ENCODE measurements at places on chromosomes 11 and 22. TPM values are rescaled to one million over a fixed set of nuclear protein-coding genes. Genes with fewer than 3 reads are reported as not detected.

GRCh38 chr11:123473941-123474677 lies 44.0 kb downstream of the GRAMD1B start:
- DNase-seq: peak; percentile 66

GRCh38 chr11:76613901-76614300 lies 56.6 kb downstream of the LRRC32 start:
- no peak for DNase-seq

- peak; percentile 86 for DNase-seq
Measured at GRCh38 chr22:38570779-38571364, 889 bp upstream of the DMC1 start.

DNA sequence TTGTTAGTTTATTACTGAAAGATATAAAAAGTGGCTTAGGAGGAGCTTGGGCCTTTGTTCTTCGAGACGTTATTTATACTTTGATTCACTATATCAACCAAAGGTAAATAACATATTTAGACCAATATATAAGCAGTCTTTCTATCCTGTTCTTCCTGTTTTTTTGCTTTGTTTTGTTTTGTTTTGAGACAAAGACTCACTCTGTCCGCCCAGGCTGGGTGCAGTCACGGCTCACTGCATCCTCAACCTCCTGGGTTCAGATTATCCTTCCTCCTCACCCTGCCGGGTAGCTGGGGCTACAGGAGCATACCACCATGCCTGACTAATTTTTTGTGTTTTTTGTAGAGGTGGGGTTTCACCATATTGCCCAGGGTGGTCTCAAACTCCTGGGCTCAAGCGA lies 66.8 kb downstream of the ATM start:
- no peak for DNase-seq

GRCh38 chr11:111269146-111269868 lies 23.8 kb downstream of the POU2AF2 start:
- DNase-seq: peak; percentile 41

GRCh38 chr22:50175921-50176849 lies 5.7 kb downstream of the PANX2 start:
- no peak for DNase-seq

DNA sequence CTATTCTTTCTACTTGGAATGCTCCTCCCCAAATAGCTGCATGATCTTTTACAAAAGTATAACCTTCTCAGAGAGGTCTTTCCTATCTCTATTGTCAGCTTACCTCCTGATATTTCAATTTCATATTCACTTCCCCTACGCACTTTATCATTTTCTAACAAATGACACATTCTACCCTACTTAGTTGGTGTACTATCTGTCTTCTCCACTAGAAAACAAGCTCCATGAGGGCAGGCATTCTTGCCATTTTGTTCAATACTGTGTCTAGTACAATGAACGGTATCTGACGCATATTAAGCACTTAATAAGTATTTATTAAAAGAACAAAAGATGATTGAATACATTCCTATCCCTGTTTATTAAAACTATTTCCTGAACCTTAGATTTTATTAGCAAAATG lies 96.5 kb upstream of the APOA1 start:
- DNase-seq: no peak

GRCh38 chr11:106133529-106133928 lies 56.1 kb downstream of the AASDHPPT start:
- peak; percentile 9 for DNase-seq

DNA sequence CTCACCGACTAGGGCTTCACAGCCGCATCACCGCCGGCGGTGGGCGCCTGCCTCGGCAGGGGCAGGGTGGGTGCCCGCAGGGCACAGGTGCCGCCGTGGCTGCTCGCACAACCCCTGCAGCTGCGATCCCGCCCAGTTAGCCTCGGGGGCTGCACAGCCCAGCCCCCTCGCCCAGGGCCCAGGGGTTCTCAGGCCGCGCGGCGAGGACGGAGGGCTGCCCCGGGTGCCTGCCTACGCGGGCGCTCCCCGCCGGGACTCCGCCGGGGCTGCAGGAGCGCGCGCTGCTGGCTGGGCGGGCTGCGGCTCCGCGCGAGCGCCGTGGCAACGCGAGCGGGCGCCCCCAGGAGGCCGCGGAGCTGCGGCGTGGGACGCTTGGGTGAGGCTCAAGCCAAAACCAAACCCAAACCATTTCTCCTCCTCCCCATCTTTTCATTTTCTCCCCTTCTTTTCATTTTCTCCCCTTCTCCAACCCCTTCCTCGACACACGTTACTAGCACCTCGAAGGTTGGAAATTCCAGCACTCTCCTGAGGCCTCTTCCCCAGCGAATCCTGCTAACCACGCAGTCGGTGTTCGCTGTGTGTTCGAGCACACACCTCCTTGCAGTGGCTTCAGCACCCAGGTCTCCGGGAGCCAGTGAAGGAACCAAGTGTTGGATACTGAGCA lies at the start of gene MICAL3:
Gene MICAL3 (minus strand): TSS at position 286 of the 664 bp plus-strand sequence. CDS start 117,749 bp downstream, outside the sequence.
- DNase-seq: peak; percentile 73

GRCh38 chr22:48396091-48396784 lies 1431.4 kb downstream of the BRD1 start:
- DNase-seq: no peak

- peak; percentile 99 for DNase-seq
Measured at GRCh38 chr11:68012843-68013610, 2.9 kb downstream of the ALDH3B1 start.

DNA sequence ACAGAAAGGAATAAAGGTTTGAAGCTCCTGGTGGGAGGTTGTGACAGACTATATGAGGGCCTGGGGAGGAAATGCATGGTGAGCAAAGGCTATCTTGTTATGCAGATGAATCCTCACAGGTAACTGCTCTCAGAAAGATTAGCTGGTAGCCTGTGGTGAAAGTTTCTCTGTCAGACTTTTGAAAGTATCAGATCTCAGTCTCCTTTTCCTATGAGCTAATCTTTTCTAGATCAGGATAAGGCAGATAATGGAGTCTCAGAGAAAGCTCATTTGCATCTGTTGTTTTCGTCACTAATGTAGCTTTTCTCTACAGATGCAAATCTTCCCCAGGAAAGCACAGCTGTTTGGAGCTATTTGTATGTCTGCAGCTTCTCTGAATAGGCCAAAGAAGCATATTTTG lies 21.0 kb upstream of the OR6X1 start:
- no peak for DNase-seq

- DNase-seq: peak; percentile 57
Measured at GRCh38 chr11:12103411-12104225, 6.8 kb upstream of the MICAL2 start.

DNA sequence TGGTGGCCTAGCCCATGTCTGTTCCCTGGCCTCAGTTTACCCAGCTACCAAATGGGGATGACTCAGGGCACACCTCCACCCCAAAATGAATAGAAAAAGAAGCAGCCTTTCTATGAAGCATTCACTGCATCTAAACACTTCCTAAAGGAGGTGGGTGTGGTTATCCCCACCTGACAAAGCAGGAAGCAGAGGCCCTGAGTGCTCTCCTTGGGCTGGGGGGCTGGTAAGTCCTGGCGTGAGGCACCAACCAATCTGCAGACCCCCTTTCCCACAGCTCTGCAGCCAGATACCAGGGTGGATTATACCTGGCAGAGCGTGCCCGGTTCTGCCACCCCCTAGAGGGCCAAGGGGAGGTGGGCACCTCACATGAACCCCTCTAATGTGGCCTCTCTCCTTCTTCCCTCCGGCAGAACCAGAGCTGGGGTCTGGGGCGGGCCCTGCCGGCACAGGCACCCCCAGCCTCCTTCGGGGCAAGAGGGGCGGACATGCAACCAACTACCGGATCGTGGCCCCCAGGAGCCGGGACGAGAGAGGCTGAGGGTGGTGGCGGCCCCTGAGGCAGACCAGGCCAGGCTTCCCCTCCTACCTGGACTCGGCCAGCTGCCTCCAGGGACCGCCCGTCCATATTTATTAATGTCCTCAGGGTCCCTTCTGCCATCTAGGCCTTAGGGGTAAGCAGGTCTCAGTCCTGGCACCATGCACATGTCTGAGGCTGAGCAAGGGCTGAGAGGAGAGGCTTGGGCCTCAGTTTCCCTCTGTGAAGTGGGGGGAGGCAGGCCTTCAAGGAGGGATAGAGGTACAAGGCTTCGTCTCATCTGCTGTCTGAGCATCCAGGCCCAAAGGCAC lies 9.2 kb downstream of the RHBDD3 start:
- DNase-seq: no peak

DNA sequence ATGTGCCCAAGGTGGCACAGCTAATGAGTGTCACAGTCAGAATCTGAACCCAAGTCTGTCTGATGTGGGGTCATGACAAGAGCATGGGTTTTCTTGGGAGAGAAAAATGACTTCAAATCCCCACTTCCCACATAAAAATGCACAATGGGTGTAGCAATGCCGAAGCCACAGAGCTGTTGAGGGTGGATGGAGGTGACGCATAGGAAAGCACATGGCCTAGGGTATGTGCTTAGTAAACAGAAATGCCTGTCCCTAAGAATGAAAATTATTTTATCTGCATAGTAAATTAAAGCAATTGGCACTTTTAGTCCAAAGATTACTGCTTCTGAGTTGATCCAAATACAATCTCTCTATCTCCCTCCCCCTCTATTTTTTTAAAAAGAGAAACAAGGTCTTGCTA lies 10.9 kb downstream of the MICAL3 start:
- DNase-seq: no peak

DNA sequence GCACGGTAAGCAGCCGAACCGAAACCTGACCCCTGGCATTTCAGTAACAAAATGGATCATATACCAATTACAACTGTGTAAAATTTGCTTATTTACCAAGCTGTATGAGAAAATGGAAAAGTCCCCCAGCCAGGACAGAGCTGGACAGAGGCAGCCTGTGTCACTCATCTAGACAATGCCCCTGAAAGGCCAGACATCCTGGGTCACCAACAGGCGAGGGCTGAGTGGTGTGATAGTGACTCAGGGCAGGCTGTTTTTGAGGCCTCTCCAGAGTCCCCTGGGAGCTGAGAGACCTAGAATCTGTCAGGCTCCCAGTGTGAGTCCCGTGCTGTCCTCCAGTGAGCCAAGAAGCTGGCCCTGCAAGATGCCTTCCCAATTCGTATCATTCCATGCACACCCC lies 680.4 kb downstream of the TBC1D22A start:
- DNase-seq: no peak

GRCh38 chr22:46064228-46064965 lies 85.9 kb upstream of the PPARA start:
- DNase-seq: peak; percentile 61

DNA sequence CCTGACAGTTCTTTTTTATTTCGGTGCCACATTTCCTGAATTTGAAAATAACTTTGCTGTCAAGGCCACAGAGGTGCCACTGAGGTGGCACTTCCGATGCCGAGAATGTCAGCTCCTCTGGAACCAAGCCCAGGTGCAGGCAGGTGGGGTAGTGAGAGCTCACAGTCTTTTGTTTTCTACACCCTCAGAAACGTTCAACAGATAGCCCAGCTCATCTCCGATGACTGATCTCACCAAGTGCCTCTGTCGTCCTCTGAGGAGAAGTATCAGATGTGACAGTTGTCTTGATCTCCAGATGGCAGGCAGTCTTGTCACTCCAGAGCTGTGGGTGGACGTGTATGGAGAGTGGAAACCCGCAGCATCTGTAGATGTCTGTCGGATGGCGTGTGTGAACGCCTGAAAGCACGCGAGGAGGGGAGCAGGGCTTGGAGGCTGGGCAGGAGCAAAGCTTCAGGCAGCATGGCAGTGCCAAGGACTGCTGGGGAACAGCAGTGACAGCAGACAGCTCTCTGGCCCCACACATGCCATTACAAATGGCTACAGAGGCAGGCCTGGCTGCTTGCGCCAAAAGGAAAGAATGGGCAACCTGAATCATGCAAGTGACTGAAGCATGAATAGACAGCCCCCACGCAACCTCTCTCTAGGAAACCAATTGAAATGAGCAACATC lies 877.0 kb downstream of the OPCML start:
- peak; percentile 72 for DNase-seq

DNA sequence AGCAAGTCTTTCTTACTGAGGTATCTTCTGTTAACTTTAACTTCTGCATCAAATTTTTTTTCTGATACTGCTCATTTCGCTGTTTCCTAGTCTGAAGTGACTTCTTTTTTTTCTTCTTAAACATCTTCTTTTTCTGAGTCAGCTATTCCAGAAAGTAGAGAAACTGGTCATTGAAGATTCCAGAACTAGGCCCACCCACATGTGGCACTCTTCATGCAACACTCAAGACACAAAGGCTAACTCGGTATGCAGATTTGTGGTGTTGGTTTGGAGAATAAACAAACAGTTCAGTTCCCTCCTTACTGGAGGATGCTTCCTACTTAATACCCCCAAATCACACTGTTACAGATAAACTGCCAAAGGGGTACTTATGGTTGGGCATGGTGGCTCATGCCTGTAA lies 25.2 kb upstream of the MTCH2 start:
- DNase-seq: no peak

DNA sequence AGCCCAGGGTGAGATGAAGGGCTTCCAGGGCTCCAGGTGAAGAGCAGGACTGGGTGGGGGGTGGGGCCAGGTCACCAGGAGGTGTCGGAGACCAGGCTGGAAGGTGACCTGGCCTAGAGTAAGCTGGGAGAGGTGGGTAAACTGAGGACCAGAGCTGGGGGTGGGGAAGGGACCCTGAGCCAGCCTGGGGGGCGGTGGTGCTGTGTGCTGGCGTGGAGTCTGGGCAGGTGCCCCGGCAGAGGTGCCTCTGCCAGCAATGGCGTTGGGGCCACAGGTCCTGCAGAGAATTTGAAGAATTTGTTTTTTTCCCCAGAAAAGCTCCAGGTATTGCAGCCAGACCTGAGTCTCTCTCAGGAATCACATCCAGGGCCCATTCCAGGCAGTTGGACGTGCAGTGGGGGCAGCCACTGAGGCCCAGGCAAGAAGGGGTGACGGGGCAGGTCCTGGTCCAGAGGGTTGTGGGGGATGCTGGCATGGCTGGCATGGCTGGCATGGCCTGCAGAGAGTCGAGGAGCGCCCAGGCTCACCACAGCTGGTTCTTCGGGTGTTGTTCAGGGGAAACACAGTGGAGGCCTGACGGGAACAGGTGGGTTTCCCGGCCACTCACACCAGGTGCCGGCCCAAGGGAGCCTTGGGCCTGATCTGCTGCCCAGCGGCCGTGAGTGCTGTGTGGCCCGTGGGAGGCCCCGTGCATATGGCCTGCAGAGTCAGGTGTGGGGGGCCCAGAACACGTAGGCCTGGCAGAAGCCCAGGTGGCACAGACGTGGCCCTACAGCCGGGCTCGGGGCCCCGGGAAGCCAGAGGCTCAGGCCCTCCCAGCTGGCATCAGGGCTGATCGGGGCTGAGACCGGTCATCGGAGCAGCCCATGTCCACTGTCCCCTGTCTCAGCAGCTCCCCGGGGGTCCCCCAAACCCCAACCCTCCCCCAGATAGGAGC lies 6.4 kb upstream of the MUC6 start:
- no peak for DNase-seq

- no peak for DNase-seq
Measured at GRCh38 chr11:3217818-3218482, 663 bp downstream of the MRGPRG start.

GRCh38 chr11:121590772-121591404 lies 138.1 kb upstream of the SORL1-AS1 start:
- DNase-seq: no peak

The SEC14L2 gene
- 12.2 TPM for total RNA-seq

The PIWIL4 gene
- 0.73 TPM for total RNA-seq

The DDI1 gene
- not detected for total RNA-seq

The IFTAP gene
- 45.1 TPM for total RNA-seq

The VSIG10L2 gene
- total RNA-seq: not detected

The GGTLC2 gene
- not detected for total RNA-seq

The OR52A1 gene
- total RNA-seq: not detected
